ENCODE measurements at places on chromosomes 16 and 17. TPM values are rescaled to one million over a fixed set of nuclear protein-coding genes. Genes with fewer than 3 reads are reported as not detected.

Gene SYNGR3
- total RNA-seq: 3.4 TPM

Gene SLC5A11
- 0.50 TPM for total RNA-seq

- no peak for DNase-seq
Measured at GRCh38 chr16:12802048-12802447, 1.6 kb downstream of the CPPED1 start.

Gene RNF222
- total RNA-seq: not detected

GRCh38 chr16:85988723-85989313, 89.9 kb downstream of the IRF8 start:
- no peak for DNase-seq

DNA sequence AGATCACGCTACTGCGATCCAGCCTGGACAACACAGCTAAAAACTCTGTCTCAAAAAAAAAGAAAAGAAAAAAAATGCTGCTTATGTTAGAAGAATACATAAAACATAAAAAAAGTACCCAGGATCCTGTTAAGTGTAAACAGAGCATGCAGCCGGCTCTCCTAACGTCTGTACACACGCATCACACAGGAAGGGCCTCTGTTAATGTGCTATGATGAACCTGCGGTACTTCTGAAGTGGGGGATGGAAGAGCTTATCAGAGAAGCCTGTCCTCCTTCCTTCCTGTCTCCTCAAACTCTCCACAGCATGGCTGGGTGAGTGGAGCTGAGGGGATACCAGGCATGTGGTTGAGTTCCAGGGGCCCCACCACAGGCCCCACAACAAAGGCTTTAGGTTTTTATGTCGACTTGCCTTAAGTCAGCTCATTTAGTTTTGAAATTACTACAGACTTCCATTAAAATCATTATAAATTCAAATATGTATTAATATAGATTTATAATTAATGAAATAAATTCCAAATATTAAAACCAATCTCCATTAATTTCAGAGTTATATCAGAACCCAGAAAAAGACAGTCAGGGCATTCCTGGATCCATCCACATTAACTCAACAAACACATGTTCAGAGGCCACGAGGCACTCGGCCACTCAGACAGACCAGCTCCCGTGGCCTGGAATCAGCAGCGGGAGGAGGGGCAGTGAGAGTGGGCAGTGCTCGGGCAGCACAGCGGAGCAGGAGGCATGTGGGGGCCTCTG, 11.7 kb downstream of the CCDC57 start:
- no peak for DNase-seq

Data from H4 (cell line).